ENCODE measurements at places on chromosomes 13 and 19.

- DNase-seq, result peak; percentile 9
Observed at GRCh38 chr13:24684600-24684998, 4.4 kb downstream of the ATP12A start.

DNA sequence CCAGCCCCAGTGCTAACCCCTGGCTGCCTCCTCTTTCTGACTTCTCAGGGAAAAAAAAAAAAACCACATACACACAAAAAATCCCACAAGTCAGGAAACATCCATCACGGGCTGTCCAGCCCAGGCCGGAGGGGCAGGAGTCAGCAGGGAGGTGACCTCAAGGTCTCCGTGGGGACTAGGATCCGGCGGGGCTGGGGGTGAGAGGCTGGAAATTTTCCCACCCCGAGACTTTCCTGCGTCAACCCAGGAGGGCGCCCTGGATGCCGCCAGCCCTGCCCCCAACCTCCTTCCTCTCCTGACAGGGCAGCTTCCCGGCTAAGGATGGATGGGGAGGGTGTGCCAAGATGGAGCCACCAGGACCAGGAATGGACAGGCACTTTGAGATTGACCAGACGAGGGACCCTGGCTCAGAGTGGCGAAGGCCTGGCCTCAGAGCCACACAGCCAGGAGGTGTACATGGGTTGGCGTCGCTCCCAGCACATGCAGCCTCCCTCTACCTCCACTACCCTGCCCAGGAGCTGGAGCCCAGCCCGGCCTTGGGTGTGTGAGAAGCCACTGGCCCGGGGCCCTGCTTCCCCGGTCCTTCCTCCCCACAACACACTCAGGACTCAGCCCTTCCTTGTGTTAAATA, 33.3 kb downstream of the BLOC1S3 start:
- no peak for DNase-seq

DNA sequence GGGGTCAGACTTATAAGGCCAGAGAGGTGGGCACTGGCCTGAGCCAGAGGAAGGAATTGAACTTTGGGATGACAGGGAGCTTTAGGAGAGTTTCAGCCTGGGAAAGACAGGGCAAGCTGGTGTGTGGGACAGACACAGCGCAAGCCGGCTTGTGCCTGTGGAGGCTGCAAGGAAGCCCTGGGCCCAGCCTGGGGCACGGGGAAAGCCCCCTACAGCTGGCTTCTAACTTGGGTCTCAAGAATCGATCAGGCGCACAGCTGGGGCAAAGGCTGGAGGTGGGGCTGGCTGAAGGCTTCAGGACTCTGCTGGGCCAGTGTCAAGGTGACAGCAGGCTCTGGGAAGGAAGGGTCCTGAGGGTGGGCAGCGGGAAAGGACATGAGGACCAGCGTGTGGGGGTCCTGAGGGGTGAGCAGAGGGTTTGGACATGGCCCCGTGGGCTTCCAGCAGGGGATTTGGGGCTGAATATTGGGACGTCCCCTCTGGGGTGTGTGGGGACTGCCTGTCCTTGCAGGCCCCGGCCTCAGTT, 3.0 kb downstream of the PTOV1 start:
- DNase-seq, result no peak

GRCh38 chr13:19590423-19590822, 29.1 kb upstream of the TPTE2 start:
- DNase-seq, result no peak

DNA sequence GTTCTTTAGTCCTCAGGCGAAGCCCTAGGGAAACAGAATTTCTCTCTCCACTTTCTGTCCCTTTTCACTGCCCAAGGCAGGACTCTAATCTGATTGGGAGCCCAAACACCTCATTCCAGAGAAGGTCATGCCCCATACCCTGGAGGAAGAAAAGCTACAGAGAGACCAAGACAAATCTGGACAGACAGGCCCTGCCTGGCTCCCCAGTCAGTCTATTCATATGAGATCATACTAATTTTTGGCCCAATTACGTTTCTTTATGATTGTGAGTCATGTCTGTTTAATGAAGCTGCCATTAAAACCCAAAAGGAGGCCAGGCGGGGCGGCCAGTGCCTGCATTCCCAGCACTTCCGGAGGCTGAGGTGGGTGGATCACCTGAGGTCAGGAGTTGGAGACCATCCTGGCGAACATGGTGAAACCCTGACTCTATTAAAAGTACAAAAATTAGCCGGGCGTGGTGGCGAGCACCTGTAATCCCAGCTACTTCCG, 3.3 kb upstream of the AP3D1 start:
- no peak for DNase-seq

DNA sequence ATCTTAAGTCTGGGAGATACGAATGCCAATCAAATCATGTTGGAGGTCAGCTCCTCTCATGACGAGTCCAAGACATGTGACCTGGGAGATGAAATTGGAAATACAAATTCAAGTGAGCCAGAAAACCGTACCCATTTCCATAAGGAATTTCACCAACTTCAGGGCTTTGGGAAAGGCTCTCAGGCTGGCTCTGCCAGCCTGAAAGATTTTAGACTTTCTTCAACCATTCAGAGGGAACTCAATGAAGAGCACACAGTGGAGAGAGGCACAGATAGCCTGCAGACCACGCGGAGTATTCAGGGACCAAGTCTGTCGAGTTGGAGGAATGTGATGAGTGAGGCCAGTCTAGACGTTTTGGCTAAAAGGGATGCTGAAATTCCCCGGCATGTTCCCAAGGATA, 204.6 kb downstream of the MTUS2 start:
- no peak for DNase-seq

- DNase-seq, result peak; percentile 44
Observed at GRCh38 chr19:33343859-33344572, 29.5 kb upstream of the CEBPG start.

- DNase-seq, result no peak
Observed at GRCh38 chr19:55339889-55340783, 460 bp downstream of the KMT5C start.
